ENCODE measurements at places on chromosomes 12 and 14. TPM values are rescaled to one million over a fixed set of nuclear protein-coding genes. Genes with fewer than 3 reads are reported as not detected.

BMP4 gene
- 0.27 TPM for total RNA-seq

ZDHHC22 gene
- total RNA-seq: not detected

SINHCAF gene
- total RNA-seq: 37.2 TPM

CPNE6 gene
- total RNA-seq: not detected

SCN8A gene
- total RNA-seq: 0.54 TPM

Data from hematopoietic multipotent progenitor cell (in vitro differentiated cells).